ENCODE measurements at places on chromosomes 2 and 18.

DNA sequence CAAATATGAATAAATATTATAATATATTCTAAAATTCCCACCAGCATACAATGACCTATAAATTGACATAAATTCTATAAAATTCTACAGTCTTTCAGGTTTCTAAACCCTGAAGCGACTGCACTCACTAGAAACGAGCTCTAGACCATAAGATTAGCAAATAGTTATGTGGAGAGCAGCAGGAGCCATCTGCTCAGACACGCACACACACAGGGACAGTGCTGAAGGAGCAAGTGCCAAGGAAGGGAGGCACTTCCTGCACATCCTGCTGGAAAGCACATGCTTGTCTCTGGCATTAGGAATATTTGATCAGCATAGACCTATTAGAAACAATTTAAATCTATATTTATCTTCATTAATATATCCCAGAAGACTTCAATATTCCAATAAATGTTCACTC is 713.9 kb upstream of the CDH2 start:
- DNase-seq, result no peak

- DNase-seq, result no peak
Observed at GRCh38 chr2:184620367-184620766, 22.0 kb downstream of the ZNF804A start.

GRCh38 chr2:214591366-214591765 is 180.5 kb downstream of the VWC2L start:
- no peak for DNase-seq

- no peak for DNase-seq
Observed at GRCh38 chr2:172836347-172836821, 100.7 kb downstream of the RAPGEF4 start.

- no peak for DNase-seq
Observed at GRCh38 chr18:56823986-56824565, 172.9 kb downstream of the WDR7 start.

GRCh38 chr18:46574743-46575115 is 82.3 kb downstream of the LOXHD1 start:
- no peak for DNase-seq

GRCh38 chr2:185144159-185144919 is 546.0 kb downstream of the ZNF804A start:
- DNase-seq, result no peak

DNA sequence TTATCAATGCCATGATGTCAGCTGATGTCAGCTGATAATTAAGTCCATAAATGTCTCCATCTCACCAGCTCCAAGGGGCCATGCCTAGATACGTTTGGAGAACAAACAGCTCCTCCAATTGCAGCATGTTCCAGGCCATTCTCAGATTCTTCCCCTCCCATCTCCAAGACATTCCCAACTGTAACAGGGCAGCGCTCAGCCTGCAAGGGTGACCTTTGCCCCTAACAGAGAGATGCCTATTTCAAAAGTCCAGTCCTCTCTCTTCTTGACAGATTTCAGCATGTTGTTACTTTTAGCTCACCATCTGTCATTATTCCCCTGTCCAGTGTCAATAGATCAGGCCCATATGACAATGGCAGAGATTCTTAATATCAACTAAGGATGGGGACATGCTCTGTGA is 9.9 kb downstream of the PSD4 start:
- DNase-seq, result no peak

All from AG04449 (cell line).